ENCODE measurements at places on chromosomes 5 and 9.

GRCh38 chr5:173313351-173313801 lies 14.8 kb downstream of the STC2 start:
- no peak for DNase-seq

- DNase-seq, result no peak
Measured at GRCh38 chr5:167582886-167583285, 708.6 kb upstream of the WWC1 start.

DNA sequence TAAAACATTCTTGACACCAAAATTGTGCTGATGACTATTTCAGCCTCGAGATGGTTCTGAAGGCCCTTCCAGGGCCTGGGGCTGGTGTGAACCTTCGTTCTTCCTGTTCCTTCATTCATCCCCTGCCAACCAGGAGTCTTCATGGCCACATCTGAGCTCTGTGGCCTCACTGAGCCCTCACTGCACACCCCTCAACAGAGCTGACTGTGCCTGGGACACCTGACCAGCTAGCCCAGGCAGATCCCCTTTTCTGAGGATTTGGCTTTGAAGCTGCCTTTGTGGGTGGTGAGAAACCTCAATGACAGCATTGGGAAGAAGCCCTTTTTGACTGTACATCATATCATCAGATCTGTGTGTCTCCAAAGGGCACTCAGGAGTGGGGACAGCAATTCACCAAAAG lies 13.8 kb downstream of the AK8 start:
- DNase-seq, result no peak

DNA sequence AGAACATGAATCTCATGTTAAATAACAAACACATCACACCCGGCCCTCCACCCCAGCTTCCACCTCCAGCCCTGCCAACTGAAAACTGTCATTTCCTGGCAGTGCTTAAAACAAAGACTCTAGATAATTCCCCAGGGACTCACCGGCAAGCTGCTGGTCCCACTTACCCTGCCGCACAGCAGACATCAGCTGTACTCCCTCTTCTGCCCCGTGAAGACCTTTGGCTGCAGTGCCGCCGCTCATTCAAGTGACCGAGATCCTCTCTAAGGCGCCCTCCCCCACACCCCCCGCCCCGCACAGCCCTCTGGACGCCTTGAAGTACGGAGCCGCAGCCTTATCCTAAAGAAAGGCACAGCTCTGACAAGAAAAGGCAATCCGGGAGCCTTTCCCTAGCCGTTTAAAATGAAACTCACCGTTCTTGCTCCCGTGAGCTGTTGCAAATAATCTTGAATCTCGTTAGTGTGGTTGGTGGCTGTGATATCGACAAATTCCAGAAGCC lies 434 bp downstream of the GLRX start:
- DNase-seq, result peak; percentile 36

DNA sequence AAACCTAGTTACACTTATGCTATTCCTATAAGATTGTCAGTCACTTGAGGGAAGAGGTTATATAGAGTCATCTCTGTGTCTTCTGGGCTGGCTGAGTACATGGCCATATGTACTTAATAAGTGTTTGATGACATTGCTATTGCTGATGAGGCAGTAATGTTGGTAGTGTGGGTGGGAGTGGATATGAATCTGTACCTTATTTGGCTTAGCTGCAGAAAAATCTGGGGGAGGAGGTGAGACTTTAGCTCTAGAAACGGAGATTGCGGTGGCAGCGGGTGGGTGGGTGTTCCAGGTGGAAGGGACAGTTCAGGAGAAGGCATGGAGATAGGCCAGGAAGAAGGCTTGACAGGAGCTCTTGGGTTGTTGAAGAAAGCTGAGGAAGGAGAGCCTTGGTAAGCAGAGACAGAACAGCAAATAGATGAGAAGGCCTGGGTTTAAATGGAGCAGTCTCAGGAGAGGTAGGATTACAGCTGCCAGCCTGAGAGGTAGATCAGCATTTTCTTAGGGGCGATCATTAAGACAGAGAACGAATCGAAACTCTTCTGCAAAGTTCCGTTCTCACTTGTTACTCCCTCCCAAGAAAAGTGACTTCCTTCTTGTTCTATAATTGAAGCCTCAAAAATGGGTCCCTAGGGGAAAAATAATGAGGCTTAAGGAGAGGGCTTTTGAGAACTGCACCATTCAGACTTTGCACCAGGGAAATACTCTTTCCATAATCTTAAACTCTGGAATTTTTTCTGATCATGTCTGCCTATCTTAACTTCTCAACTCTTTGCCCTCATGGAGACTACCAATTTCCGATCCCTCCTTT lies 160.5 kb downstream of the UNC13B start:
- DNase-seq, result no peak

- DNase-seq, result no peak
Measured at GRCh38 chr5:174609116-174609515, 115.3 kb upstream of the MSX2 start.

DNA sequence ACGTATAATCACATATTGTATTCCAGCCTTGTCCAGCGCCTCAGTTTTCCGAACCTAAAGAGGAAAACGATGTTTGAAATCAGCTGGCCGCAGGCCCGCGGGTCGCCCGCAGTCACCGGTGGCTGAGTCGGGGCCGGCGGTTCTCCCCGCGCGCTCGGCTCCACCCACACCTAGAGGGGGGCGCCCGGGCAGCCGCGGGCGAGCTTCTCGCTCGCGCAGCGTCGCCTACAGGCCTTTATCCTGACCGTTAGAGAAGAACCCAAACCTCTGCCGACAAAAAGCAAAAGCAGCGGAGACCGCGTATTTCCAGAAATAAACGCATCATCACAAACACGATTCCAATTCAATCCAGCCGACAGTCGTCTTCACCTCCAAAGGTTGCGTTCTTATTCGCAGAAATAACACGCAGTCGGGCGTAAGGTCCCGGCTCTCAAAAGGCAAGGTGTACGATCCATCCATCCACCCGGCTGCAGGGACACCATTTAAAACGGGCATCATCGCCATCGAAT lies 725 bp upstream of the NIPBL start:
- DNase-seq, result peak; percentile 40

- no peak for DNase-seq
Measured at GRCh38 chr5:148856009-148856367, 29.6 kb downstream of the ADRB2 start.

DNA sequence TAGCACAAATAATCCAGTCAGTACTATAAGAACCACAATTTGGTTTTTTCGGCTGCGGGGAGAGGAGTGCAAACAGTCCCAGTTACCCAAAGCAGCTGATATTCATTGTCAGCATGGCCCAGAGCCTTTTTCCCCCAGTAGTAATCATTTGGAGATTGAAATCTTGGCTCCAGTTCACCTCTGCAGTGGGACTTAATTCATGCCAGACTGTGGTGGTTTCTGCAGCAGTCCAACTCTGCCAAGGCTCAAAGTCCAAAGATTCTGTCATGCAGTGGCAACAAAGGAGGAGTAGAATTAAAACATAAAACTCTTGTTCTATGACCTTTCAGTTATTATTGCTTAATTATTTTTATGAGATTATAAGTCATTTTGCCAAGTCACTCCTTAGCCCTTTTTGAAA lies 25.0 kb upstream of the TRIM36 start:
- DNase-seq, result no peak

Data from spinal cord (tissue), 10 donors.